CD14-positive monocyte (primary cell): ENCODE measurements at places on chromosomes 2 and 18. TPM values are rescaled to one million over a fixed set of nuclear protein-coding genes. Genes with fewer than 3 reads are reported as not detected.

GRCh38 chr2:53467467-53468180, 300.0 kb upstream of the CHAC2 start:
- no peak for DNase-seq

The GALNT13 gene
- not detected in 2 replicates for polyA plus RNA-seq

DNA sequence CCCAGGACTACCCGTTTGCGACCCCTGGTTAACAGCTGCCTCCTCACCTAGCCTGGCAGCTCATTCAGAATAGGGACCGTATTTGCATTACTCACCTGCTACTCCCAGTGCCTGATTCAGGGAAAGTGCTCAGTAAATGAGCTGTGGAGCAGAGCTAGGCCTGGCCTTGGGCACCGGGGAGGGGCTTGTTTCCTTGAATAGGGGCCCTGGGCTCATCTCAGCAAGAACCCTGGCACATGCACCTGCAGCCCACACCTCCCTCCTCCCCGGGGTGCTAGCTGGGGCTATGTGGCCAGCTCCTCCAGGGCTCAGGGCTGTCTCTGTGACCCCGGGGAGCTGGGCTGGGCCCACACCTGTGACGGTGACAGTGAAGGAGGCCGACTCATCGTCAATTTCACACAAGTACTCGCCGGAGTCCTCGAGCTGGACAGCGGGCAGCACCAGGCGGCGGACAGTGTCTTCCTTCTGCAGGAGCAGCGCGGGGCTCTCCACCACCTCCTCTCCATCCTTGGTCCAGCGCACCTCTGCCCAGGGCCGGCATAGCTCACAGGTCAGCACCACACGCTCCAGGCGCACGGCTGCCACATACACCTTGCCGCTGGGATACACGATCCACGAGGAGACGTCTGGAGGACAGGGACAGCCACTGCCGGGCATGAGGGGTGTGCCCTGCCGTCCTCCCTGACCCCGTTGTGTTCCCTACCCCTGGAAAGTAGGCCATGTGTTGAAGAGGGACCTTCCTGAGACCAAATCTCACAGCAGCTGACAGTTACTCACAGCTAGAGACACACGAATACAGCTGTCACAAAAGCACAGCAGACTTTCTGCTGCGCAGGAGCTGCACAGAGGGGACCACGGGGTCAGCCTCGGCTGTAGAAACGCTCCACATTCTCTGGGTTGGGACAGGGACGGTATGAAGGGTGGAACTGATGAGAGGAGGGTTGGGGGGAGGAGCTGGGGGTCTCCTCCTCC, 9.0 kb downstream of the OBSL1 start:
- no peak for DNase-seq

DNA sequence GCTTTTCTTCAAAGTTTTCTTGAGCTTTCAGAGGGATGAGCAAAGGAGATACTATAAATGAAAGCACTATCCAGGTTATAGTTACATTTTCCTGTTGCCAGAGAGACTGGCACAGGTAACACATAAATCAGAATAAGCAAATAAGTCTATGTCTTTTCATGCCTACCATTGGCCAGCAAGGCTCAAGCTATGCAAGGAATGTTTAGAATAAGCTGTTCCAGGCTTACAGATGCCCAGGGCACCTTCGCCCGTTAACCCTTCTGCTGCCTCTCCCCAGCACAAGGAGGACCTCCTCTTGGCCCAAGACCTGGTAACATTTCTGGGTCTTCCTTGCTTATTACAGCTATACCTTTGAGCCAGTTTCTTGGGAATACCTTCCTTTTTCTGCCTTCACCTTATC, 233.7 kb upstream of the MEIS1 start:
- DNase-seq = no peak

DNA sequence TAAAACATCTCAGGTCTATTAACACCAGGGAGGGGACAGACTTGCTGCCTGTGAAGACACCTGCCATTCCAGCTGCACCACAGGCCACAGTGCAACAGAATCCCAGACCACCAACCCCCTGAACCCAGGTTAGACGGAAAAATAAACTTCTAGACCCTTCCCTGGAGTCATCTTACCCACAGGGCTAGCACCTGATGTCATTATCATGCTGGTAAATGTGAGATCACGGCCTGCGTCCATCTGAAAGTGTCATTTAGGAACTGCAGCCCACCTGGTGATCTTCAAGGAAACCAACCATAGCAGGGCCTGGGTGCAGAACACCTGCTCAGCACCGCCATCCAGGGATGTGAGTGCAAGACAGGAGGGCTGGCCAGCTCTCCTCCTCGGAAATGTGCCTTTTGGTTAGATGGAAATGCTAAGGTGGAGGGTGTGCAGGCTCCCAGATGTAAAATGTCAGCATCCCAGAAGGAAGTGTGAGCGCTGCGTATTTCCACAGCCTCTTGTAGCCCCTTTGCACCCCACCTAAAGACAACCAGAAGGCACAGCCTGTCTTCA, 80.8 kb downstream of the PTGR3 start:
- no peak for DNase-seq

DNA sequence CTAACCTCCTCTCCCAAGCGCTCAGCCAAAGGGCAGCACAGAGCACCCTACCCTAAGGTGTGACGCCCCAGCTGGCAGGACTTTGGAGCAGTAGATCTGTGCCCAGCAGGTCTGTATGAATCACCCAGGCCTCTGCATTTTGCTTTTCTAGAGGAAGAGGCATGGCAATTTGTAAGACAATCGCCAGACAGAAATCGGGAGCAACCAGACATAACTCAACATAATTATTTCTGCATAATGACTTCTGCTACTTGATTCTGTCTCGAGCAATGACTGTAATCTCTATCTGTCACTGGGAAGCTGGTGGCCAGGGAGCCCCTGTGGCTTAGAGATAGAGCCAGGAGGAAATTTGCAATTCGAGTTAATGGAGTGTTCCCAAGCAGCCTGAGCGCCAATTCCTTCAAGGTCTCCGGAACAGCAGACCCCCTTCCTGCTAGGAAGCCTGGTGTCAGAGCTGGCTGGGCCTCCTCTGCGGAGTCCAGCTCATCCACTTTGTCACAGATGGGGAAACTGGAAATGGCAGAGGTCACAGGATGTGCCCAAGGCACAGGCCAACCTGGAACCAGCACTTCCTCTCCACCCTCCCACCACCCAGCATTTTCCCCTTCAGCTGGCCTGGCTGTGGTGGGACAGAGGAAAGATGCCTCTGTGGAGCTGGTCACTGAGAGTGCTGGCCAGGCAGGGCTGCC, 55.0 kb downstream of the ODC1 start:
- DNase-seq = peak; percentile 38

The IFIH1 gene
- 17.6 and 19.8 TPM in 2 replicates for polyA plus RNA-seq

The UPP2 gene
- polyA plus RNA-seq = not detected in 2 replicates

- DNase-seq = no peak
Observed at GRCh38 chr2:6074089-6074643, 382.0 kb downstream of the SOX11 start.

DNA sequence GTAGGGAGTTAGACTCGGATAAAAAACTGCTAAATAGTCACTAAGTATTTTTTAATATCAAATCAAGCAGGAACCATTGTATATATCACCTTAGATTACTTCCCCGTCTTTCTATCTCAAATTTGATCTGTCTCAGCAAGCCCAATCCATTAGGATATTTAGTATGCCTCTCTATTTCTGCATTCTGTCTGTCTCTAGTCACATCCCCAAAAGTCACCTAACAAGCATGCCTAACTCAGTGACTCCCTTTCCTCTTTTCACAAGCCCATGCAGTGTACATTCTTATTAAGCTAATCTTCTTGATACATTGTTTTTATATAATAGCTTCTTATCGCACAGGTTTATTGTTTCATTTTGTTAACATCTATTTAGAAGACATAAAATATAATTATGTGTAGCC, 57.8 kb downstream of the PDE1A start:
- no peak for DNase-seq

The DQX1 gene
- not detected for polyA plus RNA-seq

The TMEM200C gene
- polyA plus RNA-seq = not detected

The CAPN14 gene
- polyA plus RNA-seq = not detected in 2 replicates

The SCN9A gene
- polyA plus RNA-seq = 0.10 and 0.24 TPM in 2 replicates

- no peak for DNase-seq
Observed at GRCh38 chr2:169468841-169469240, 10.5 kb upstream of the BBS5 start.

The CFAP65 gene
- not detected for polyA plus RNA-seq

DNA sequence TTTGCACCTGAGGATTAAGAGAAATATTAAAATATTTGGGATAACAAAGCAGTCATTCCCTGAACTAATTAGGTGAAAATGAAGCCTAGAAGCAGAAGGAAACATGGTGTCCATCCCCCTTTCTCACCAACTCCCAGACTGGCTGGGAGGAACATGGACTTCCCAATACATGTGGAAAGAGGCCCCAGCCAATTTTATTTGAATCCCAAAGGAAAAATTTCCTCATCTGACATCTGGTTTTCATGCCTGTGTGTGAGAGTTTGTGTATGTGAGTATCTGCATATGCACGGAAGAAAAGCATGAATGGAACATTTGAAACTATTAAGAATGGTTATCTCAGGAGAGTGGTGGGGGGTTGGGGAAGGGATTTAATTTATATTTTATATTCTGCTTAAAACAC, 84.3 kb downstream of the COPS8 start:
- no peak for DNase-seq

The CDK15 gene
- polyA plus RNA-seq = not detected in 2 replicates

The RBM44 gene
- not detected for polyA plus RNA-seq

The POTEC gene
- not detected for polyA plus RNA-seq

The SLC40A1 gene
- polyA plus RNA-seq = 91.6 TPM

- DNase-seq = no peak
Observed at GRCh38 chr2:239299218-239299939, 101.4 kb downstream of the HDAC4 start.

GRCh38 chr2:214503568-214503967, 92.7 kb downstream of the VWC2L start:
- no peak for DNase-seq

The LYPD6 gene
- polyA plus RNA-seq = not detected in 2 replicates

- DNase-seq = no peak
Observed at GRCh38 chr2:52260904-52261303, 1229.0 kb upstream of the NRXN1 start.

- no peak for DNase-seq
Observed at GRCh38 chr2:239728751-239729150, 296.4 kb downstream of the NDUFA10 start.

GRCh38 chr2:102014041-102014345, 22.2 kb downstream of the IL1R2 start:
- DNase-seq = no peak

- DNase-seq = peak; percentile 48
Observed at GRCh38 chr18:63974991-63975390, 5.1 kb downstream of the SERPINB8 start.

DNA sequence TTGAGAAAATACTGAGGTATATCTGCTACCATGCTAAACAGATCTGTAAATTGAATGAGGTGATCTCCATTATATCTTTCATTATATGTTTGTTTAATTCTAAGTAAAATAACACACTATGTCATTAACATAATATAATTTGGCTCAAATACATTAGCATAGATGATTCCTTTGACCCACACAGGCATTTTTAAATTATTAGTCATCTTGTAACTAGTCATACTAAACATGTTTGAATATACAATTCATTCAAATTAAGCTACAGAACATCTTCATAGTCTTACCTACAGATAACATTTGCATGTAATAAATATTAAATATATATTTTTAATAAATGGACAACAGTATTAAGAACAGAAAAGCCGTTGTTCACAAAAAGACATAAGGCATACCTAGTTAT, 52.7 kb upstream of the KYNU start:
- no peak for DNase-seq

DNA sequence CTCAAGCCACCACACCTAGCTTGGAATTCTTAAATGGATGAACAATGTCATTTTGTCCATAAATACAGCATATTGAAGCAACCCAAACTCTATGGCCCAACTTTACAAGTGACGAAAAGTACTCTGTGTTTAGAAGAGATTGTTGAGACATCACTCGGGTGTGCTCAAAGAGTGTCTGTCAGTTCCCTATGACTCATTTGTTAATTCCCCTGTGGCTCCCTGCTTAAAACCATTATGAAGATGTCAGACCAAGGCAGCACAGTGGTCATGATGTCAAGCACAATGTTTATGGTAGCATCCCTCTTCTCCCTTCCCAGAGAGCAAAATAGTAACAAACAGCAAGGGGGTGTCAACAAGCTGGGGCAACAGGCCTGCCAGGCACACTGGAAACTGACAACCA, 3.0 kb downstream of the LYG1 start:
- DNase-seq = no peak

DNA sequence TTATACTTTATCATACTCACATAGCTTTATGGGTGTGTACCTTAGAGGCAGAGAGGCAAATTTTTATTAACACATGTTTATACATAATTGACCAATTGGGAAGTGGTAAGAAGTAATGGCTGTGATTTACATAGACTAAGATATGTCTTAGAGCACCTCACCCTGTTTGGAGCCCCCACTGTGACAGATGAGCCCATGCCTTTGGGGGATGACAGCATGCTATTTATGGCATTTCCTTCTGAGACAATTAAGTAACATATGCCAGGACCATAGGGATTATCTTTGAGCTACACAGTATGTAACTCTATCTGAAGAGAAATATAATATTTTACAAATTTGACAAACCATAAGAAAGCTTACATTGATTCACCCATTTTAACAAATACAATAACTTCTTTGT, 1655.3 kb upstream of the ACVR2A start:
- no peak for DNase-seq

The ELOA2 gene
- not detected for polyA plus RNA-seq

- DNase-seq = no peak
Observed at GRCh38 chr18:8989855-8990254, 112.6 kb upstream of the NDUFV2 start.

DNA sequence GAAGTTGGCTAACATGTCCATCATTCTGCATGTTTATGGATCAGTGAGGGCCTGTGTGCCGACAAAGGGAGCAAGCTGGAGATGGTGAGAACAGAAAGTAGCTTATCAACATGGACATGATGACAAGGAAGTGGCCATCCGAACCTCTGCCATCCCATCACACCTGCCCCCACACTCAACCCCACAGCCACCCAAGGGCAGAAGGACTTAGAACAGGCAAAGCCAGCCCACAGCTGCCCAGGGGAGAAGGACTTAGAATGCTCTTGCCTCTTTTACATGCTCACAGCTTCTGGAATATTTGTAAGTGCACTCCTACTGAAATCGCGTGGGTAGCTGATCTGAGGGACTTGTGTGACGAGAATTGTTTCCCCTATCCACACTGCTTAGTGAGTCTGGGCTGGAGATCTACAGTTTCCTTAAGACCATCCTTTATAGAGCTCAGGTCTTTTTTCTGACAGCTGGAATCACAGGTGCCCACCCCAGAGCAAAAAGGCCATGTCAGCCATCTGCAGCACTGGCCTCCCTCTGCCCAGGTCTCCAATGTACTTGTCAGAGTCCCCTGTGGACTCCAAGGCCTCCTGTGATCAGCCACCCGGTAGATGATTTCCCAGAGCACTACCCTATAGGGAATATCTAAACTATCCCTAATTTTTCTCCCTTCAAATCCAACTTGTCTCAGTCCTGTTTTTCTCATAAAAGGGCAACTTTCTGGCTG, 154.1 kb downstream of the SMAD7 start:
- no peak for DNase-seq

- DNase-seq = peak; percentile 98
Observed at GRCh38 chr2:136008205-136008865, 22.9 kb upstream of the DARS1 start.
